ENCODE measurements at places on chromosomes 16 and 17.

DNA sequence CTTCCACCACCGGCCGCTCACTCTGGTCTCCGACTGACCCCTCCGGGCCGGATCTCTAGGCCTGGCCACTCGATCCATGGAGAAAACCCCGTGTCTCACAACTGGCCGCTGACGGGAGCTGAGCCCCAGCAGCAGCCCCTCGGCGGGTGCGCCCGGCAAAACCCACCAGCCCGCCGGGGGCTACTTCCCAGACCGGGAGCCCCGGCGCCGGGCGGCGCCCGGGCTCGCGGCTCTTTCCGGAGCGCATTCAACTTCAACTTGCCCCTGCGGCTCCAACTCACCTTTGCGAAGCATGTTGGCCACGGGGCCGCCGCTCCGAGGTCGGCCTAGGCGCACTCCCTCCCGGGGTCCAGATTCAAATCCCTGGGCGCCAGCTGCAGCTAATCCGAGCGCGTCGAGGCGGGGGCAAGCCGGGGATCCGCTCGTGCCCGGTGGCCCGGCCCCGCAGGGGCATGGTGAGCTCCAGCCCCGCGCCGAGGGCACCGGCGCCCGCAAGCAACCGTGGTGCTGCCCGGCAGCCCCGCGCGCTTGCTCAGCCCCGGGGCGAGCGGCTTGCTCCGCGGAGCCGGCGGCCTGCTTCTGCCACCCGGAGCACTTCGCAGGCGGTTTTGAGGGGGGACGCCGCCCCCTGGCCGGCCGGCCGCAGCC, 438 bp downstream of the RTN4RL1 start:
- no peak for DNase-seq

- no peak for DNase-seq
Observed at GRCh38 chr16:56994311-56994710, 5.0 kb downstream of the NLRC5 start.

DNA sequence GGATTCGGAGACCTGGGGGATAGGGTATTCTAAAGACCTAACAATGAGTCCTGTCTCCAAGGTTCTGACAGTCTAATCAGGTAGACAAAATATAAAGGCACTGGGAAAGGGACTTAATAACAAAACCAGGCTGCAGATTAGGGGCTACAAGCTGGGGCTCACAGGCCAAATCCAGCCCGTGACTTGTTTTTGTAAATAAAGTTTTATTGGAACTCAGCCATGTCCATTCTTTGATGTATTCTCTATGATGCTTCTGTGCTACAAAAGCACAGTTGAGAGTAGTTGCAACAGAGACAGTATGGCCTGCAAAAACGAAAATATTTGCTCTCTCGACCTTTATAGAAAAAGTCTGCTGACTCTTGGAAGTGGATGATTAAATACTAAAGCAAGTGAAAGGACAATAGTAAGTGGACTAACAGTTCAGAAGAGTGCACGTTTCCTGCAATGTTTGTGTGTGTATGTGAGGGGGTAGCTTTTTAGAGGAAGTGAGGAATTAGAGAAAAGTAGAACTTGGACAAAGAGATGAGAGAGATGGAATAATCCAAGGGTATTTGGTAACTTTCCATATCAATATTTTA, 115.4 kb upstream of the ZFHX3 start:
- no peak for DNase-seq

DNA sequence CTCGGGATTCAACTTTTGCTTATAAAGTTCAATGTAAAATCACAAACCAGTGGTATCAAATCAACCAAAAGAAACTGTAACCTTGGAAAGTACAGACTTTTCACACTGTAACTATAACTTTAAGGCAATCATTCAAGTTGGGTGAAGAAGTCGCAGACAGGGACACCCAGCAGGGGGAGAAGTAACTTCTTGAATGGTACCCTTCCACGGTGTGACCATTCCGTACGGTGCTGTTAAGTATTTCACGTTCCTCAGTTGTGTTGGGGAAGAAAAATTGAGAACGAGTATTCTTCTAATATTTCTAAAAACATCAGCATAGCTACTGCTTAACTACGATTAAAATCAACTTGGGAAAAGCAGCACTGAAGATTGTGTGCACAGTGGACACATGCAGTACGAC, 55.8 kb downstream of the MYH10 start:
- DNase-seq, result no peak

DNA sequence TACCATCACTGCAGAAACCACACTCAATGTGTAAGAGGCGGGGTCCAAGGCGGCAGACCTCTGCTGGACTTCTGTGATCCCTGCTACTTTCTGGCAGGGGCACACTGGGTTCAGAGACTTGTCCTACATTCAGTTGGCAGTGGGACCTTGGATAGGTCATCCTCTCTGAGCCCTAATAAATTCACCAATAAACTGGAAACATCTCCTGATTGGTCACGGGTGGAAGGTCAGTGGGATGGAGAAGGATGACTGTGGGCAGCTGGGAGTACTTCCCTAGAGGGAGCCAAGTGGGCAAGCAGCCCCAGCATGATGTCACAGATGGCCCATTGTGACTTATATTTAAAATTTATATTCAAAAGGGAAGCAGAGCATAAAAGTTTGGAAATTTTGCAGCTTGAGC, 49.7 kb downstream of the RNF112 start:
- DNase-seq, result peak; percentile 45

DNA sequence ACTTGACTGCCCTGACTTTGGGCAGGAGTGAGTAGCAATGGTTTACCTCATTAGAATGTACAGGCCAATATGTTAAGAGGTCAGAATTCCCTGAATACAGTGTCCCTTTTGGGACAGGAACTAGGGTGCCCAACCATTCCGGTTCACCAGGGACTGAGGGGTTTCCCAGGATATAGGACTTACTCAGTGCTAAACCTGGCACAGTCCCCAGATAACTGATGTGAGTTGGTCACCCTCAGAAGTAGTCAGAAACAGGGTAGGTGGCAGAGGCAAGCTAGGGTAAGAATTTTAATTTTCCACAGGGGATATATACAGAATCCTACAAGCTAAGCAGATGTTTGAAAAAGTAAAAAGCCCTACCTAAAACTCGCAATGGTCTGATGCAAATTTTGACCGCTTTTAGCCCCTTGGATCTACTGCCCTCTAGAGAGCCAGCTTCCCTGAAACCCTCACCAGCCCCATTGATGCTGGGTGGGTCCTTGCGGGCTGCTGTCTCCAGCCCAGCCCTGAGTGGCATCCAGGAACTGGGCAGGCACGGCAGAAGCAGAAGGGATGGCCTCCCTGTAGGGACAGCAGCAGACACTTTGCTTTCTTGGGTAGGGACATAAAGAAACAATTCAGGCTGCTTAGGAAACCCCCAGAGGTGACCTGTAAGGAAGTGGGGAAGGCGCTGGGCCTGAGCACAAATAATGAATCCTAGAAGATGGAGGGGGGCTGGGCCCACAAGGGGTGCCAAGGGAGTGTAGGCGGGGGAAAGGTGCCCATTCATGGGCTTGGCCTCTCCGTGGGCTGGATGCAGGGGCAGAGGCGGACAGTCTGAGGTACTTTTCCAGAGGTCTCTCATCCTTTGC, 434.8 kb downstream of the SLC39A11 start:
- DNase-seq, result no peak

DNA sequence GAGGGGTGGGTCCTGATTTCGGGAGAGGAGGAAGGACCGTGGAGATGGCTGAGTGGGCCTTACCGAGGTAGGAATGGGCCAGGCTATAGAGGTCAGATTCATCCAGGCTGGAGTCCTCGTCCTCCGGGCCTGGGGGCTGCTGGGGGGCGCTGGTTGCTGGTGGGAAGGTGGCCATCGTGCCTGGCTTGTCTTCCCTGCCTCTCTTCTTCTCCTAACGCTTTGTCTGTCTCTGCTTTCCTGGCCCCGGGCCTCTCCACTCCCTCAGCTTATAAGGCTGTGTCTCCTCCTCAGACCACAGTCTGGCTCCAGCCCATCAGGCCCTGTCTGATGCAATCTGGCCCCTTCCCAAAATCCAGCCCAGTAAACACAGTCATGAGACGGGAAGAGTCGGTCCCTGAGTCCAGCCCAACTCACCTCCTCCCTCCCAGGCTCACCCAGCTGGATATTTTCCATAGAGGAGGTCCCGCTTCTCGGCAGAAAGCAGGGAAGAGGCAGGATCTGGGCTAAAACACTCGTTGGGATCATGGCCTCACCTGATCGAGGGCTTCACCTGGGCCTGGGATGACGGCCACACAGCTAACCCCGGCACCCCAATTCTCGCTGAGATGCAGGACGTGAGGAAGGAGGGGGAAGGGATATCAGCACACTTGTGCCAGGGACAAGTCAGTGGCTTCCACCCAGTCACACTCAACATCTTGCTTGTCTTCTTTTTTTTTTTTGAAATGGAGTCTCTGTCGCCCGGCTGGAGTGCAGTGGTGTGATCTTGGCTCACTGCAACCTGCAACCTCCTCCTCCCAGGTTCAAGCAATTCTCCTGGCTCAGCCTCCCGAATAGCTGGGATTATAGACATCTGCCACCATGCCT, at the start of gene NUPR1:
TSS of gene NUPR1 (minus strand) at position 242 of the 864 bp plus-strand sequence. CDS start at position 175, 67 bp downstream.
- peak; percentile 69 for DNase-seq

- DNase-seq, result no peak
Observed at GRCh38 chr17:2936771-2937321, 126.6 kb downstream of the OR1D5 start.

- no peak for DNase-seq
Observed at GRCh38 chr16:81210807-81211206, 27.7 kb upstream of the BCO1 start.

DNA sequence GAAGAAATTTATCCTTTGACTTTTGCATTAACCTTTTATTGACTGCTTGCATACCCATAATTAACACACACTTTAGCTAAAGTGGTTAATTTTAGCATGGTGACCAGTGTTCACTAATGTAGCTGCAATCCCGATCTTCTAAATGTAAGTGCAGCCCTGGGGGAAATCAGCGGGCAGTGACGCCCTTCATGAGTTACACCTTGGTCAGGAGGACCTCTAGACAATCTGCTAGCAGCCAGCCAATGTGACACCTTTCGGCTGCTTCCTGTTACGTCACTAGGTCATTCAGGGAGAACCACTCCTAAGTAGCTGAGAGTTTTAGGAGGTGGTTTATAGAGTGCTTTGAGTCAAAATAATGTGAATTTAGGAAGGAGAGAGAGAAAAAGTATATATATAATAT, 180.5 kb downstream of the IRX3 start:
- DNase-seq, result peak; percentile 48

DNA sequence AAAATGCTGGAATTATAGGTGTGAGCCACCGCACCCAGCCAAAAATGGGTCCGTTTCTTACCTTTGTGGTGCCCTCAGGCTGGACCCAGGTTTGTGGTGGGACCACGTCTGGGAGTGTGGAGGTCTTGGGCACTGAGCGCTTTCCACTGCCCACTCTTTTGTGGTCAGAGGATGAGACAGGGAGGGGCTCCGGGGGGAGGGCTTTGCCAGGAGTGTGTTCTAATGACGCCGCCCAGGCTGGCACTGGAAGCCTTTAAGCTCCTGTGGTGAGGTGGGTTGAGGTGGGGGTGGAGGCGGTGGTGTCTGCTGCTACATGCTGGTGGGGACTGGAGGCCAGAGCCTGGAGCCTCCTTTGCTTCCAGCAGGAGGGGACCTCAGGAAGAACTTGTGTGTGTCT, 12.8 kb upstream of the ADCY7 start:
- DNase-seq, result no peak

- no peak for DNase-seq
Observed at GRCh38 chr16:57906382-57907316, 64.3 kb downstream of the CNGB1 start.

DNA sequence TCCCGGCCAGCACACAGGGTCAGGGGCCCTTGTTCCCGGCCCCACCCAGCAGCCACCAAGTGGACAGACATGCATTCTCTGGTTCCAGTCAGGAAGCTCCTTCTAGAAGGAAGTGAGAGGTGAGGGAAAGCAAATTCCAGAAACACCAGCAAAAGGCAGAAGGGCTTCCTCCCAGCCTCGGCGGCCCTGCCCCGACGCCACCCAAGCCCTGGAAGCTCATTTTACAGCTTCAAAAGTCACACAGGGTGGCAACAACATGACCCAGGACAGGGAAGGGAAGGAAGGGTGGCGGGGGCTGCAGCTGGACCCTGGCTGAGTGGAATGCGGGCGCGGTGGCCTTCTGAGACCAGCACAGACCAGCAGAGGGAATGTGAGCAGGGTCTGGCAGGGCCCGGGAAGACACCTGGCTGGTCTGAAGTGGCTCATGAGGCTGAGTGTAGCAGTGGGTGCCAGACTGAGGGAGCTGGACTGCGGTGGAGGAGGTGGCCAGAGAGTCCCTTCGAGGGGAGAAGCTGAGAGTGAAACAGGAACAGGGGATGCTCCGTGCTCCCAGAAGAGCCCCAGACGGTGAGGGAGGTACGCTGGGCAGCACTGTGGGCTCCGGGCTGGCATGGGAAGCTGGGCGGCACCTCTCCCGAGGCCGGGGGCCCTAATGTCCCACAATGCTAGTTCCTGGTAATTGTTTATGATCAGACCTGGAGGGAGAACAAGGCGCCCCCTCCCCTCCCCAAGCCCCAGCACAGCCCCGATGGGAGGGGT, 1.9 kb upstream of the UNC13D start:
- peak; percentile 88 for DNase-seq

DNA sequence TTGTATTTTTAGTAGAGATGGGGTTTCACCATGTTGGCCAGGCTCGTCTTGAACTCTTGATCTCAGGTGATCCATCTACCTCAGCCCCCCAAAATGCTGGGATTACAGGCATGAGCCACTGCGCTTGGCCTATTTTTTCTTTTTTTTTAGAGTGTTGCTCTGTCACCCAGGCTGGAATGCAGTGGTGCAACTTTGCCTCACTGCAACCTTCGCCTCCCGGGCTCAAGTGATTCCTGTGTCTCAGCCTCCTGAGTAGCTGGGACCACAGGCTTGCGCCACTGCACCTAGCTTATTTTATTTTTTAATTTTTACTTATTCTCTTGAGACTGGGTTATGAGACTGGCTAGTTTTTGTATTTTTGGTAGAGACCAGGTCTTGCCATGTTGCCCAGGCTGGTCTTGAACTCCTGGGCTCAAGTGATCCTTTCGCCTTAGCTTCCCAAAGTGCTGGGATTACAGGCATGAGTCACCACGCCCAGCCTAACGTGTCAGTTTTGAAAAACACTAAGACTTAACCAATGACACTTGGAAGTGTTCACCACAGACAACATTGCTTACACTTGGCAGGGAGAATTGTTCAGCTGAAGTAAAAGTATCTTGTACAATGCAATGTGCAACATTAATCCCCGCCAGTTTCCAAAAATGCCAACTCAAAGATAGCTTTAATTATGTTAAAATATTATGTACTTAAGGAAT, 26.9 kb downstream of the ATAD5 start:
- peak; percentile 85 for DNase-seq

GRCh38 chr17:1908699-1909309, 79.0 kb downstream of the RPA1 start:
- DNase-seq, result peak; percentile 88

- DNase-seq, result no peak
Observed at GRCh38 chr17:42010898-42011516, 6.2 kb downstream of the DNAJC7 start.

DNA sequence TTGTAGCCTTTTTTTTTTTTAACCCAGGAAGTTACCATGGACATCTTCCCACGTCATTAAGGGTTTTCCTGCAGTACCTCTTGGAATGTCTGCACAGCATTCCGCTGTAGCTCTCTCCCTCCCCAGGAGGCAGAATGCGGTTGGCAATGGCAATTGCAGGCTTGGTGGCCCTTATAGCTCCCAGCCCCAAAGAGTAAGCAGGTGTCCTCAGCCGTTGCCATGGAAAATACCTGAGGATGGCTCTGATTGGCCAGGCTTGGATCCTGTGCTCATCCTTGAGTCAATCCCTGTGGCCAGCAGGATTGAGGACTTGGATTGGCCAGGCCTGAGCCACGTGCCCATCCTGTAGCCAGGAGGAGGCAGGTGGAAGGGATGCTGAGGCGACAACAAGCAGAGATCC, 15.5 kb upstream of the TIMP2 start:
- peak; percentile 92 for DNase-seq

- no peak for DNase-seq
Observed at GRCh38 chr17:30274887-30275286, 16.9 kb downstream of the BLMH start.

All from islet precursor cell (in vitro differentiated cells).